Cerebellum (tissue), 4 donors: ENCODE measurements at places on chromosomes 1 and 21.

GRCh38 chr1:213666922-213667321 is 320.9 kb upstream of the PROX1 start:
- DNase-seq, result no peak

- DNase-seq, result no peak
These were observed 6.1 kb downstream of the AGTRAP start for GRCh38 chr1:11741919-11742558.

DNA sequence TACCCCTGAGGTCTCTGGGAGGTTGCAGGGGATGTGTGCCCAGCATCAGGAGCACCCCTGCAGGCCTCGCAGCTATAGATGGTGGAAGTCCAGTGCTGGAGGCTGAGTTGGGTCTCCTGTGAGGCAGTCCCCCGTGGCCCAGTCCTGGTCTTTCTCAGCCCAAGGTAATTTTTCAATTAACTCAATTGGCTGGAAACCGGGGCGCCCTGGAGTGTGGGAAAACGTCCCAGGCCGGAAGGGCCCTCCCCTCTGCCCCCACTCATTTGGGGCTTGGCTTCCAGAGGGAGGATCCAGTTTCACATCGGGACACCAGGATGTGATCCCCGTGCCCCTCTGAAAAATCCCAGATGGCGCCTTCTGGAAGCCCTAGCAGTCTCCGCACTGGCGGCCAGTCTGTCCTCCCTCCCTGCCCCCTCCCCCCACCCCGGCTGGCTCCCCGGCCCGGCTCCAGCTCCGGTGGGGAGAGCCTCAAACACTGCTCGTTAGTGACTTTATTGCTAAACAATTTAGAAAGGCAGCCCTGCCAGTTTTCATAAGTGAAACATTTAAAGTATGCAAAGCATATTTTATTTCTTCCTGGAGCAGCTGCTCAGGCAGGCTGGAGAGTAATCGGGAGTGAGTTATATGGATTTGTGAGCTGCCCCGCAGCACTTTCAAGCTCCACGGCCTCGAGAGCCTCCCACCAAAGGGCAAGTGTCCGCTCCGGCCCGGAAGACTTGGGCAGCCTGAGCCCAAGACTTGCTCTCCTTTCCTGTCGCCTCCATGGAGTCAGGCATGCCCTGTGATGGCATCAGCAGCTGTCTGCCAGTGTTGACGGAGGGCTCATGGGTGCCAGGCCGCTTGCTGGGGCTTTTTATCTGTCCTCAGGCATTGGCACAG is 208.2 kb upstream of the TMEM51 start:
- DNase-seq, result peak; percentile 69

DNA sequence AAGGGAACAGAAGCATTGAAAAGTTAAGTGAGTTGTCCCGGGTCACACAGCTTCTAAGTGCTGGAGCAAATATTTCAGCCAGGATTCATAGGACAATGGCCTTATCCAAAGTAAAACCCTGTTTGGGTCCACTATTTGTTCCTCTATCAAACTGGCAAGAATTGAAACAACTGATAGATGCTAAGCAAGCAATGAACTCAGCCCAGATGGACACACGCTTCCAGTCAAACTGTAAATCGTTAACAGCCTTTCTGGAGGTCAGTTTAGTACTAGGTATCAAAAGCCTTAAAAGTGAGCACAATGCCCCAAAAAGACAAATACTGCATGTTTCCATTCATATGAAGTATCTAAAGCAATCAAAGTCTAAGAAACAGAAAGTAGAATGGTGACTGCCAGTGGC is 779 bp upstream of the SVBP start:
- no peak for DNase-seq

DNA sequence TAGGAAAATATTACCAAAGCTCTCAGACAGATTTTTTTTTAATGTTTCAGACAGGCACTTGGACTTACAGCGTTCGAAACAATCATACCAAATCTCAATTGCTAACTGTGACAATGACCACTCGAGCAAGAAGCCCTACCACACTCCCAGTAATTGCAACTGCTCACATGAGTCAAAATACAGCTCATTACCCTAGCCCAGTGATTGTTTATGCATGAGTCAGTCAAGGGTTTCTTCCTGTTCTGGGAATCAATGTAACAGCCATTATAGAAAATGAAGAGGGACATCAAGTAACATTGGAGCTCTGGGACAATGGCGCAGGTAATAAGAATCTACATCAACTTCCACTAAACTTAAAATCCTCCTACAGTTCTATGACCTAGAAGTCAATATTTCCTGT is 56.1 kb upstream of the SH3GLB1 start:
- no peak for DNase-seq
